ENCODE measurements at places on chromosomes 2 and 18. TPM values are rescaled to one million over a fixed set of nuclear protein-coding genes. Genes with fewer than 3 reads are reported as not detected.

The PLB1 gene
- 0.30 TPM for total RNA-seq

The PTH2R gene
- total RNA-seq, result under 0.01 TPM

The FTCDNL1 gene
- total RNA-seq, result under 0.01 TPM

The GPR17 gene
- 0.30 TPM for total RNA-seq

The TEKT4 gene
- total RNA-seq, result not detected

The SLC5A7 gene
- not detected for total RNA-seq

The MLPH gene
- not detected for total RNA-seq

The PROM2 gene
- total RNA-seq, result 0.65 TPM

The IL36A gene
- not detected for total RNA-seq

The IL36G gene
- not detected for total RNA-seq

The SPATS2L gene
- 43.8 TPM for total RNA-seq

The UGT1A4 gene
- not detected for total RNA-seq

The MC2R gene
- total RNA-seq, result not detected

The ST6GAL2 gene
- not detected for total RNA-seq

The DSG1 gene
- not detected for total RNA-seq

The HOXD3 gene
- 4.2 TPM for total RNA-seq

The CPO gene
- not detected for total RNA-seq

The DLX1 gene
- not detected for total RNA-seq

The FIGN gene
- 1.1 TPM for total RNA-seq

The SLC14A1 gene
- 1.5 TPM for total RNA-seq

The ABCB11 gene
- total RNA-seq, result 0.65 TPM

The TNFRSF11A gene
- total RNA-seq, result 2.3 TPM

The MYO1B gene
- 61.7 TPM for total RNA-seq

The GPR45 gene
- total RNA-seq, result not detected

The FZD7 gene
- 0.46 TPM for total RNA-seq

The SH3RF3 gene
- total RNA-seq, result 6.1 TPM

The LYG2 gene
- not detected for total RNA-seq

The SEC11C gene
- total RNA-seq, result 26.0 TPM

The CFAP65 gene
- total RNA-seq, result not detected

The MFSD2B gene
- 0.61 TPM for total RNA-seq

The CYTIP gene
- total RNA-seq, result not detected

The CYP27A1 gene
- 18.2 TPM for total RNA-seq

The SPDYA gene
- total RNA-seq, result 0.32 TPM

The RSAD2 gene
- total RNA-seq, result 4.2 TPM

The STAT4 gene
- total RNA-seq, result 0.46 TPM

The TMEM169 gene
- not detected for total RNA-seq

The TUBA3E gene
- not detected for total RNA-seq

The C2orf81 gene
- 0.46 TPM for total RNA-seq
